Astrocyte of the cerebellum (primary cell): ENCODE measurements at places on chromosomes 3 and 15.

- no peak for DNase-seq
These were observed 14.8 kb downstream of the SKIL start for GRCh38 chr3:170372190-170372879.

DNA sequence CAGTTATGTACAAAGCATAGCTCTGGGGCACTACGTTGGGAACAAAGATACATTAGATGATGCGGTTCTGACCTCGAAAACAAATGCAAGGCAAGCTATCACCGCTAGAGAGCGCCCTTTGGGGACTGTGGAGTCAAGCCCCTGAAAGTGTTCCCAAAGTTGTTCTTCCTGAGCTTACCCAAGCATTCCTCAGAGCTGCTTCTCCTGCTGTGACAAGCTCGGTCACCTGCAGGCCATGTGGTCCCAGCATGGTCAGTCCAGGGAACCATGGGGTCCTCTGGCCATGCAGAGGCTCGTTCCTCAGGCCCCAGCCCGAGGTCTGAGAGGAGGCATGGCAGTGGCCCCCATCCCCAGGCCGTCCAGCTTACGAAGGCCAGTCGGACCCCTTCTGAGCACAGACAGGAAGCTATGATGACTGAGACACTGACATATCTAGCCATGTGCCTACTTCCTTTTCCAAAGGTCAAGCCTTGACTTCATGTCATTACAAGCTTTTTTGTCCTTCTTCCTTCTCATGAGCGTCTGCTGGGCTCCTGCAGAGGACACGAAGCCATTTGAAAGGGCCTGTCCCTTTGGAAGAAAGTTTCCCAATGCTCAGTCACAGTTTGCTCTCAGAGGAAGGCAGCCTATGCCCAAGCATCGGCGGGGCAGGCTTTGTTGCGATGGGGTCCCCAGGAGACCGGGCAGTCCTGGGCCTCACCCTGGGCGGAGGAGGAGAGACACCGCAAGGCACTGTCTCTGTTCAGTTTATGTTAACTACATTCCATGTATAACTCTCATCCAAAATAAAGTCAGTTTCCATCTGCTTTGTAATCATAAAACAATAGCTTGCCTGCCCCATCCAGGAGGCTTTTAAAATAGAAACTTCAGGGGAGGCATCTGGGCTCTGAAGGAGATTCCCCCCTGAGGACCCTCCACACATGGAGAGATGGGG, 79.3 kb downstream of the ATP10A start:
- no peak for DNase-seq

DNA sequence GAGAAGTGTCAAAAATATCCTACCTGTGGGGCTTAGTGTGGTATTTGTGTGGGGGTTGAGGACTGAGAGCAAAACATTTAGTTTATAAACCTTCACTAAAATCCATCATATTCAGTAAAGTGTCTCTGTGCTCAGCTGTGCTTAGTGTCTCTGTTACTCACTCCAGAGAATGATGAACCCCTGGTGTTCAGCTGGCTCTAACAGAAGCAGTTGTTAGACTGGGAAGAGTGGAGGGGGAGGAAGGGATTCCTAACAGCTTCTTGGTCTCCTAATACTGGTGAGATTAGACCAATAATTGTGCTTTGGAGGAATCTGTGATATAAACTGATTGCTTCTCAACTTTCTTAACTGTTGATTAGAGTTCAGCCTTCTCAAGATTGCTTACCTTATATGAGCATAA, 1123.5 kb downstream of the ROBO2 start:
- no peak for DNase-seq

GRCh38 chr3:192543163-192543562, 184.2 kb downstream of the FGF12 start:
- no peak for DNase-seq

DNA sequence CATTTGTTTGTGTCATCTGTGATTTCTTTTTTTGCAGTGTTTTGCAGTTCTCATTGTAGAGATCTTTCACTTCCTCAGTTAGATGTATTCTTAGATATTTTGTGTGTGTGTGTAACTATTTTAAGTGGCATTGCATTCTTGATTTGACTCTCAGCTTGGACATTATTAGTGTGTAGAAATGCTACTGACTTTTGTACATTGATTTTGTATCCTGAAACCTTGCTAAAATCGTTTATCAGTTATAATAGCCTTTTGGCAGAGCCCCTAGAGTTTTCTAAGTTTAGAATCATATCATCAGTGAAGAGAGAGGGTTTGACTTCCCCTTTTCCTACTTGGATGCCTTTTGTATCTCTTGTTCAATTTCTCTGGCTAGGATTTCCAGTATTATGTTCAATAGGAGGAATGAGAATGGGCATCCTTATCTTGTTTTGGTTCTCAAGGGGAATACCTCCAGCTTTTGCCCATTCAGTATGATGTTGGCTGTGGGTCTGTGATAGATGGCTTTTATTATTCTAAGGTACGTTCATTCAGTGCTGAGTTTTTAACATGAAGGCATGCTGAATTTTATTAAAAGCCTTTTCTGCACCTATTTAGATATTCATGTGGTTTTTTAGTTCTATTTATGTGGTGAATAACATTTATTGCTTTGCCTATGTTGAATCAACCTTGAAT, 211.7 kb downstream of the MBNL1 start:
- no peak for DNase-seq

DNA sequence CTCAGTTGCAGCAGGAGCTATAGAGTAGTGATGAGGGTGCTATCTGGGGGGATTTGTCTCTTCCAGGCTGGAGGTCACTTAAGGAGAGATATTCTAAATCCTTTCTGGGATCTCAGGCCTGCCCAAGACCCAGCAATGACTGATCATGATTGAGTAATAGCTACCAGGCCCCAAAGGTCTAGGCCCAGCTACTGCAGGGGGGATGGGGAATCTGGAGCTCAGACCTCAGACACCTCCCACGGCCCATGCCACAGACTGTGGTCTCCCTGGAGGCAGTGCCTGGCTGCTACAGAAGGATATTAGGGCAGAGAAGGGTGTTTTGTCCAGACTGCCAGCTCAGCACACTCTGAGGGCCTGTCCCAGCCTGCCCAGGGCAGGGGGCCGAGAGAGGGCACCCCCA, 6.9 kb downstream of the SLC38A3 start:
- no peak for DNase-seq

DNA sequence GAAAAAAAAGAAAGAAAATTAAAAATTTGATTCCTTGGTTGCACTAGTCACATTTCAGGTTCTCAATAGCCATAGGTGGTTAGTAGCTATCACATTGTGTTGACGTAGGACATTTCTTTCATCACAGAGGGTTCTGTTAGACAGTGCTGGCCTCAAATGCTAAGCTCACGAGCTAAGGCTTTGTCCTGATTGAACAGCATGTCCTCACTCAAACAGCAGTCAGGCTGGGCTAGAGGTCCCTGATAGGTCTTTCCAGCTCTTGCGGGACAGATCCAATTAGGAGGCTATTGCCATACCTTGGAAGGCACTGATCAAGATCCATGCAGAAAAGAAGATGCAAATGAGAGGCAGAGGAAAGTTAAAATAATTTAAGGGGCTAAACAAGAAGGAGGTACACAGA, 85.9 kb upstream of the HACD2 start:
- DNase-seq: no peak

- DNase-seq: peak; percentile 49
These were observed 69.3 kb downstream of the CHAC1 start for GRCh38 chr15:41022487-41023090.

DNA sequence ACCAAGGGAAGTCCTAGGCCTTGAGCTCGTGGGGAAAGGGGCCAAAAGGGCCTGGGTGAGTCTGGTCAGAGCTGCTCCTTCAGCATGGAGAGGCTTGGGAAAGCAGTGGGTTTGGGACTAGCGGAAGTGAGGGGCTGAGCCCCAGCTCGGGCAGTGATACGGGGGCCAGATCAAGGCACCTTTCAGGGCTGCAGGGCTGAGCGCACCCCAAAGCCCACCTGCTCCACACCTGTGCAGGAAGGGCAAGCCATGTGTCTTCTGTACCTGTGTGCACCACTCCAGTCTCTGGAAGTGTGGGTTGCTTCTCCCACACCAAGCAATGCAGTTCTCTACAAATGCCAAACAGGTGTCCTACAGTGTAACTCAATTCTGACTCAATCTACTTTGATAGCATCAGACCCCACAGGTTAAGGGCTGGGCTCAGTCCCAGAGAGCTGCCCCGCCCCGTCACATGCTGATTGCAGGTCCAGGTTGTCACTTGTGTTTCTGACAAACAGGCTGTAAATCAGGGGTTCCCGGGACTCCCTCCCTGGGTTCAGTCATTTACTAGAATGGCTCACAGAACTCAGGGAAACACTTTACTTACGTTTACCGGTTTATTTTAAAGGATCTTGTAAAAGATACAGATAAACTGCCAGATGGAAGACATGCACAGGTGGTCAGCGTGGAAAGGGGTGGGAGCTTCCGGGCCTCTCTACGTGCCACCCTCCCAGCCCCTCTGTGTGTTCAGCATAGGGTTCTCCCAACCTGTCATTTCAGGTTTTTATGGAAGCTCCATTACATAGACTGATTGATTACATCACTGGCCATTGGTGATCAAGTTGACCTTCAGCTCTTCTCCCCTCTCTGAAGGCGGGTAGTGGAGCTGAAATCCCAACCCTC, 28.8 kb upstream of the KLF13 start:
- DNase-seq: no peak

DNA sequence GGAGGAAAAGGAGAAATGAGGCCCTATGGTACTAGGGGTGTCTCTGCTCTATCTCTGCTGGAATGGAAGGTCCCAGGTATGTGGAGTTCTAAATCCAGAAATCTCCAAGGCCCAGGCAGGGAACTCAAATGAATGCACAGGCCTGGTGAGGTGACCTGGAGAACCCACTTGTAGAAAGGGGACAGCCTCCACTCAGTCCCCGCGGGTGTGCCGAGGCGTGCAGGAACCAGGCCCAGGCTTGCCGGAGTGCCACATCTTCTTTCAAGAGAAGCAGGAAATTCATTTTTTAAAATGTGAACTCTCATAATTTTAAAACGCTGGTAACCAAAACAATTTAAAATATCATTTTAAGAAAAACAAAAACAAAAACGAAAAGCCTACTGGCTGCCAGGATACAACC, 32.2 kb upstream of the ADCY5 start:
- DNase-seq: no peak

DNA sequence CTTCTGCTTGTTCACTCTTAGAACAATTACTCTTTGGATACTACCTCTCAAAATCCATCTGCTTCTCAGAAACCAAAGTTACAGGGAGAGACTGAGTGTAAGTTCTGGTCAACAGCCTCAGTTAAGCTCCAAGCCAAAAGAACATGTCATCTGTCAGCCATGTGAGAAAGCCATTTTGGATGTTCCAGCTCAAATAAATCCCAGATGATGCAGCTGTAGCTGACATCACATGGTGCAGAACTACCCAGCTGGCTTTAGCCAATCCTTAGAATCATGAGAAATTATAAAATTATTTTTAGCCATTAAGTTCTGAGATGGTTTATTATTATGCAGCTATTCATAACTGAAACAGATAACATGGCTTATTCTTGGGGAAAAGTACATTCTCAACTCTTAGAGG, 696.0 kb downstream of the ZNF385D start:
- DNase-seq: no peak

- no peak for DNase-seq
These were observed 19.1 kb downstream of the RNF13 start for GRCh38 chr3:149832086-149832485.

GRCh38 chr3:55333923-55334322, 153.2 kb downstream of the WNT5A start:
- peak; percentile 34 for DNase-seq

GRCh38 chr3:5466717-5467116, 279.2 kb downstream of the EDEM1 start:
- no peak for DNase-seq

GRCh38 chr15:26146202-26146601, 283.1 kb upstream of the ATP10A start:
- DNase-seq: no peak

DNA sequence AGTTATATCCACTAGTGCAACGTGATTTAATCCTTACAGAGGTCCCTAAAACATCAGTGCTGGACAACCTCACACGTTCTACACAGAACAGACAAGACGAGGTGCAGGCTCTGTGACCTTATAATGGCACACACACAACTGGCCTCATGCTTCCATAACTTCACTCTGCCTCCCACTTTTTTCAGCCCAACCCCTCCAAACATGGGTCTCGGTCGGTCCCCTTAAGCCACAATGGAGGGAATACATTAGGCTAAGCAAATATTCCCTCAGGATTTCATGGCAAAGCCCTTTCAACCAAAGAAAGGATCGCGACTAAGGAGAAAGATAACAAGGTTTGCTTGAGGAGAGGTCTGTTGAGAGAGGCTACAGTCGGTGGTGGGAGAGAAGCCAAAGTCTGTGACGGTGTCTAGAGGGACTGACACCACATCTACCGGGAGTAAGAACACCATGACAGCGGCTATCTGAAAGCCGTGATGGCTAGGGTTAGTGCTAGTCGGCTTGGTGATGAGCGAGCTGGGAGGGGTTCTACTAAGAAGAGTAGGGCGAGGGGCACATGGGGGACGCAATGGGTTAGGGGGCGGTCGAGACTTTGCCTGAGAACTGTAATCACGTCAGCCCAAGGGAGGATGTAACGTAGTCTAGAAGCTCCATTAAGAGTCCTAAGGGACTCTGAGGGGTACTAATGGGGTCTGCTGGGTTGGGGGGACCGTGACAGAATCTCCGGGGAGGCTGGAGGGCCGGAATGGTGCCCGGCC, 1.0 kb downstream of the MYO9A start:
- DNase-seq: no peak

GRCh38 chr15:45276831-45277230, 24.8 kb downstream of the SLC28A2 start:
- DNase-seq: peak; percentile 4

GRCh38 chr3:96705895-96706294, 108.5 kb upstream of the EPHA6 start:
- no peak for DNase-seq

DNA sequence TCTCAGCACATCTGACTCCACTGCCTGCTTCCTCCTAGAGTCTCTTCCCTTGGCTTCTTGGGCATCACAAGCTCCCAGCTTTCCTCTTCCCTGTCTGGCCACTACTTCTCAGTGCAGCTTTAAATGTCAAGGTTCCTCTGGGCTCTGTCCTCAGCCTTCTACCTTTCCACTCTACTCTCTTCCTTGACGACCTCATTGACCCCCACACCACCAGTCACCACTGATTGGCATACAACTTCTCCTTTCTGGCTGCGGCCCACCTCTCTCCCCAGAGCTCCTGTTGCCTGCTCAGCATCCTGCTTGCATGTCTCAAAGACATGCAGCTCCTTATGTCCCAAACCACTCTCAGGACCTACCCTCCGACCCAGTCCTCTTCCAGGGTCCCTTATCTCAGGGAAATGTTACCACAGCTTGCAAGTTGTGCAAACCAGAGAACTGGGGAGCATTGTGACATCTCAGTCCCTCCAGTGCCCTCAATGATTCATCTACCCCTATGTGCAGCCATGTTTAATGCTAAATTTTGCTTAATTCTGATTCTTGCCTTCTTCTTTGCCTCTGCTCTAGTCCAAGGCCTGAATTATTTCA, 49.9 kb downstream of the TRPM1 start:
- no peak for DNase-seq
